Posterior cingulate gyrus (tissue), 11 donors: ENCODE measurements at places on chromosomes 3 and 15.

- no peak for DNase-seq
Measured at GRCh38 chr3:131819381-131820055, 215.3 kb downstream of the CPNE4 start.

GRCh38 chr3:34312684-34313083, 514.3 kb downstream of the PDCD6IP start:
- no peak for DNase-seq

GRCh38 chr3:15794303-15794771, 3.4 kb downstream of the ANKRD28 start:
- no peak for DNase-seq

- no peak for DNase-seq
Measured at GRCh38 chr3:24520976-24521419, 26.3 kb upstream of the THRB start.

DNA sequence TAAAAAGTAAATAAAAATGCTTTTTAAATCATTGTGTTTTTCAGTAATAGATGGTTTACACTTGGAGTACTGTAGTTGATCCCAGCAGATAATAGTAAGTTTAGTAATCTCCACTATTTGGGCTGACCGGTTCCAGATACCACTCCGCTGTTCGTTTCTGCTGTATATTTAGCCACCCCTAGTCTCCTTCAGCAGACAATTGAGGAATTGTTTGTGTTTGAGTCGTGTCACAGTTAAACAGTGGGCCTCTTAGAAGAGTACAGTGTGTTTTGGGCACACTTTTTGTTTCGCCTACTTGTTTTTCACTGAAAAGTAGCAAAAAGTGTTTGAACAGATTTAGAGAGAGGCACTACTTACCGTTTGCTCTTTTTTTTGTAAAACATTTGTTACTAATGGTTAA, 33.2 kb downstream of the PAK2 start:
- no peak for DNase-seq

DNA sequence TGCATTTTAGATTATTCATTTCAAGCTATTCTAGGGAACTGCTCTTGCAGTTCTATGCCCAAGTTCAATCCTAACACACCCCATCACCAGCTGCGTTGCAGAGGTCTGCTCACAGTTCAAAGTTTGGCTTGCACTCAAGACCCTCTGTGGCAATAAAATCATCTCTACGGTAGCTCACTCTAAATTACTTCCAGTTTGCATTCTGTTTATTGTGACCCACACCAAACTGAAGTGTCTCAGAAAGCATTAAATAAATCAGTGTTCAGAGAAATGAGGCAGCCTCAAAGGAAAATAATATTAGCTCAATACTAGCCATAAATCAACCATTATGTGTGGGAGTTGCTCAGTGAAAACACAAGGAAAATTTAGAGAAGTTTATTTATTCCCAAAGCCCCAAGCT, 250.3 kb downstream of the MAGI1 start:
- no peak for DNase-seq
